ENCODE measurements at places on chromosomes 6 and 20. TPM values are rescaled to one million over a fixed set of nuclear protein-coding genes. Genes with fewer than 3 reads are reported as not detected.

BHLHE23 gene
- not detected for total RNA-seq

TBC1D7 gene
- total RNA-seq, result 44.2 TPM

BMP6 gene
- 1.3 TPM for total RNA-seq

ZNF165 gene
- total RNA-seq, result 0.45 TPM

TREML1 gene
- not detected for total RNA-seq

TBP gene
- total RNA-seq, result 16.8 TPM

FRS3 gene
- total RNA-seq, result 2.7 TPM

CRISP3 gene
- not detected for total RNA-seq

RIPPLY2 gene
- total RNA-seq, result not detected

CBLN4 gene
- not detected for total RNA-seq

CCM2L gene
- not detected for total RNA-seq

SERINC3 gene
- total RNA-seq, result 113 TPM

ID4 gene
- total RNA-seq, result 18.0 TPM

DYNLT1 gene
- 138 TPM for total RNA-seq

IER3 gene
- total RNA-seq, result 26.7 TPM

ZSCAN9 gene
- total RNA-seq, result 10.8 TPM

TMEM242 gene
- 7.1 TPM for total RNA-seq

PRSS16 gene
- not detected for total RNA-seq

ZMYND8 gene
- 24.0 TPM for total RNA-seq

BFSP1 gene
- total RNA-seq, result 3.5 TPM

OR12D1 gene
- not detected for total RNA-seq

STX11 gene
- total RNA-seq, result 0.16 TPM

DDX27 gene
- total RNA-seq, result 42.8 TPM

SYNDIG1 gene
- total RNA-seq, result 1.6 TPM

EPPIN gene
- not detected for total RNA-seq

E2F1 gene
- 23.7 TPM for total RNA-seq

PDE7B gene
- 23.9 TPM for total RNA-seq

HSPA12B gene
- total RNA-seq, result 0.18 TPM

RBM39 gene
- 510 TPM for total RNA-seq

SLC35D3 gene
- not detected for total RNA-seq

RCAN2 gene
- 8.0 TPM for total RNA-seq

NOX3 gene
- not detected for total RNA-seq

MYMX gene
- not detected for total RNA-seq

DUSP15 gene
- total RNA-seq, result 9.9 TPM

MUC22 gene
- not detected for total RNA-seq

SLC13A3 gene
- total RNA-seq, result 4.2 TPM

HRH3 gene
- not detected for total RNA-seq

HLA-B gene
- 84.2 TPM for total RNA-seq

ZSCAN23 gene
- 12.0 TPM for total RNA-seq
